Smooth muscle cell of bladder (primary cell): ENCODE measurements at places on chromosomes 3 and 15. TPM values are rescaled to one million over a fixed set of nuclear protein-coding genes. Genes with fewer than 3 reads are reported as not detected.

Gene SPTBN5
- total RNA-seq = 0.14 and 0.18 TPM in 2 replicates

Gene PLA2G4B
- 0.71 and 0.92 TPM in 2 replicates for total RNA-seq

Gene CHL1
- 2.6 and 4.0 TPM in 2 replicates for total RNA-seq

Gene GPR15
- not detected in 2 replicates for total RNA-seq

Gene FBXO22
- 70.5 and 77.2 TPM in 2 replicates for total RNA-seq

Gene TLR9
- under 0.01 TPM in 1 of 2 replicates, not detected in the other for total RNA-seq

Gene GATA2
- 1.4 and 1.8 TPM in 2 replicates for total RNA-seq

Gene CKMT1A
- total RNA-seq = 0.18 TPM in 1 of 2 replicates, not detected in the other

Gene TMEM207
- total RNA-seq = not detected in 2 replicates

Gene TRANK1
- 14.4 and 15.5 TPM in 2 replicates for total RNA-seq

Gene BFSP2
- total RNA-seq = not detected in 2 replicates

Gene XCR1
- total RNA-seq = under 0.01 TPM in 2 replicates

Gene GOLGA8M
- total RNA-seq = 0.28 and 0.92 TPM in 2 replicates

Gene MEGF11
- not detected in 2 replicates for total RNA-seq

Gene CEMIP
- 466 and 586 TPM in 2 replicates for total RNA-seq

Gene CRBN
- 47.4 and 58.1 TPM in 2 replicates for total RNA-seq

Gene PTPRG
- total RNA-seq = 35.8 and 42.1 TPM in 2 replicates

Gene LRRC31
- total RNA-seq = not detected in 2 replicates

Gene STRIT1
- total RNA-seq = not detected in 2 replicates

Gene DNAJB8
- total RNA-seq = not detected in 2 replicates

Gene CCDC12
- total RNA-seq = 29.9 TPM in 2 replicates

Gene FAM240A
- total RNA-seq = not detected in 2 replicates

Gene MRPL3
- total RNA-seq = 97.3 and 99.1 TPM in 2 replicates

Gene AMIGO3
- not detected in 2 replicates for total RNA-seq

Gene FAM174B
- total RNA-seq = 1.4 and 2.1 TPM in 2 replicates

Gene LRRC34
- total RNA-seq = 1.1 and 1.4 TPM in 2 replicates

Gene C3orf49
- not detected in 2 replicates for total RNA-seq

Gene WDR49
- total RNA-seq = under 0.01 and 0.09 TPM in 2 replicates

Gene CFAP91
- 0.14 and 0.18 TPM in 2 replicates for total RNA-seq

Gene ZNF660
- total RNA-seq = 2.1 and 2.6 TPM in 2 replicates
